ENCODE measurements at places on chromosomes 1 and 21.

DNA sequence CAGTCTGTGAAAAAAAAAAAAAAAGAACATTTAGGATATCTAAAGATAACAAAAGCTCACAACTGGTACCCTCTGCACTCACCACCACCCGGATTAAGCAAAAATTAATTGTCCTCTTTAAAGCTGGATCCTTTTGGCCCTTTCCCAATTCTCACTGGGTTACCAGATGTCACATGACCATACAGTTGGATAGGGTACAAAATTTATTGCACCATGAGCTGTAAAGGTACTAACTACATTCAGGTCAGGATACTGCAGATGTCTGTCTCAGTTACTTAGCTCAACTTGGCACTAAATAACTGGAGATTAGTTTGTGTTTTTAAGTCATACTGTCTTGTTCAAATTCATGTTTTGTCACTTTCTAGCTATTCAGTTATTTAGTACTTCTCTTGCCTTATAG is 96.3 kb downstream of the GPATCH2 start:
- no peaks in the 10 kb centered on the region for H3K27me3 ChIP-seq
- no peak for DNase-seq
- H3K27ac ChIP-seq: no peak overlapping the region
- H3K4me3 ChIP-seq: no peak overlapping the region
- no peaks in the 10 kb centered on the region for H3K36me3 ChIP-seq
- H3K4me1 ChIP-seq: no peaks in the 10 kb centered on the region

DNA sequence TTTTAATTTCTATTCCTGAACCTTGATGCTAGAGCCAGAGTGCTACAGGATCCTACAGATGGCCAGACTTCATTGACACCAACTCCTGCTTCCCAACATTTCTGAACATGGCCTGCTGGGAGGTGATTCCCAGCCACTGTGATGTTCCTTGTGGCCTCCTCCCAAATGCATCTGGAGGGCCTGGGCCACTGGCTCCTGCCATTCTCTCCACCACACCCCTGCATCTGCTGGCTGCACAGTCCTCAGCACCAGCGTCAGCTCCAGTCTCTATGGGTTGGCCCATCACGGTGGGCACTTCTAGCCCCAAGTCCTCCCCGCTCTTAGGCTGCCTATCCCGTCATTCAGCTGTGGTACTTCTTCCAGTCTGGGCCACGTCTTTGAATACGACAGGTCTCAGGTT is 91.2 kb upstream of the CD34 start:
- no peaks in the 10 kb centered on the region for H3K27me3 ChIP-seq
- H3K36me3 ChIP-seq: no peaks in the 10 kb centered on the region
- no peak overlapping the region for H3K27ac ChIP-seq
- no peaks in the 10 kb centered on the region for H3K4me1 ChIP-seq

- no peak for DNase-seq
- no peak overlapping the region for H3K4me3 ChIP-seq
- no peaks in the 10 kb centered on the region for H3K27me3 ChIP-seq
- peaks cover 9% of the 10 kb centered on the region for H3K4me1 ChIP-seq
Observed at GRCh38 chr1:178649582-178650350, 75.3 kb upstream of the RALGPS2 start.

DNA sequence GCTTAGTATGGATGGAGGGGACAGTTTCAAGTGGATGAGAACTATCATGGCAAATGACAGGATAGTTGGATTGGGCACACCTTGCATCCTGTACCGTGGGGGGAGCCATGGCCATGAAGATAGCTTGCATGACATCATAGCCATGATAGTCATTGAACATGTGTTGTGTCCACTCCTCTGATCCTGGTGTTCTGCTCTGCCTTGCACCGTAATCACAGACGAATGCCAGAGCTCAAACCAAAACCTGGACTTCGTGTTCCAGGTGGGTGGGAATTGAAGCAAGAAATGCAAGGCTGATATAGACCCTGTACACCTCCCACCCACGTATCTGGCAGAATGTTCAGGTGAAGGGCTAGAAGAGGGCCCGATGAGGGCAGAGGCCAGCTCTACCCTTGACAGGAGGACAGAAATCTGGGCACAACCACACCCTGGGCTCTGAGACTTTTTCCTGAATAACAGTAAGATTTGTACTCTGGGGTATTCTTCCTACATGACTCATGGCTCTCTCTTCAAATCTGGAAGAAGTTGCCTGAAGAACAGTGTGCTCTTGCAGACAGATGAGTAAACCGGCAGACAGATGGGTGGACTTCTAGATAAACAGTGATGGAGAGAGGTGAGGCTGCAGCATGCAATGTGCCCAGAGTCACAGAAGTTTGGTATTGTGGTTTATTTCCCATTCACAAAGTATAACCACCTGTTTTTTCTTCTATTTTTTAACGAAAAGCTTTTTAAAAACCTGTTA is 45.0 kb downstream of the KCNJ6 start:
- H3K4me1 ChIP-seq: no peaks in the 10 kb centered on the region
- H3K27me3 ChIP-seq: no peaks in the 10 kb centered on the region
- H3K27ac ChIP-seq: no peak overlapping the region
- H3K4me3 ChIP-seq: no peak overlapping the region
- no peak for DNase-seq

GRCh38 chr1:35049116-35049515 is 17.4 kb upstream of the ZMYM6 start:
- no peak for DNase-seq
- no peaks in the 10 kb centered on the region for H3K36me3 ChIP-seq
- no peak overlapping the region for H3K4me3 ChIP-seq

- no peak for DNase-seq
- H3K27me3 ChIP-seq: peaks cover 3% of the 10 kb centered on the region
- H3K36me3 ChIP-seq: no peaks in the 10 kb centered on the region
- no peak overlapping the region for H3K4me3 ChIP-seq
- no peaks in the 10 kb centered on the region for H3K4me1 ChIP-seq
Observed at GRCh38 chr1:212944229-212944901, 6.0 kb upstream of the VASH2 start.

- peaks cover 36% of the 10 kb centered on the region for H3K4me1 ChIP-seq
- DNase-seq: no peak
- H3K27ac ChIP-seq: peak overlapping the region; percentile 8
Observed at GRCh38 chr1:203177470-203178039, 1.9 kb upstream of the MYBPH start.

DNA sequence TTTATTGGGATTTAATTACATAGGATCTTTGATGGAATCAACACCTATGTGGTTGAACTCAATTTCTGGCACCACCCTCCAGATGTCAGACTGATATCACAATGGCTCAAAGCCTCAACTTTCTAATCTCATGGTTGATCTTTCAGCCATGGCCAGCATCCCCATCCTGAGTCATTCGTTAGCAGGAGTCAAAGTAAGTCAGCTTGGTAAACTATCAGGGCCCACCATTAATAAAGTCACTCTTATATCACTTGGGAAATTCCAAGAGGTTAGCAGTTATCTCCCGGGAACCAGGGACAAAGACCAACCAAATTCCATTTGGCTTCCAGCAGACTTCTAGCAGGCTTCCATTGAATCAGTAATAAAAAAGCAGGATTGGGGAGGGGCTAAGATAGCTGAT is 50.7 kb upstream of the TNFSF4 start:
- DNase-seq: no peak
- no peaks in the 10 kb centered on the region for H3K4me1 ChIP-seq
- no peaks in the 10 kb centered on the region for H3K27me3 ChIP-seq
- H3K4me3 ChIP-seq: no peak overlapping the region
- H3K27ac ChIP-seq: peak overlapping the region; percentile 8

DNA sequence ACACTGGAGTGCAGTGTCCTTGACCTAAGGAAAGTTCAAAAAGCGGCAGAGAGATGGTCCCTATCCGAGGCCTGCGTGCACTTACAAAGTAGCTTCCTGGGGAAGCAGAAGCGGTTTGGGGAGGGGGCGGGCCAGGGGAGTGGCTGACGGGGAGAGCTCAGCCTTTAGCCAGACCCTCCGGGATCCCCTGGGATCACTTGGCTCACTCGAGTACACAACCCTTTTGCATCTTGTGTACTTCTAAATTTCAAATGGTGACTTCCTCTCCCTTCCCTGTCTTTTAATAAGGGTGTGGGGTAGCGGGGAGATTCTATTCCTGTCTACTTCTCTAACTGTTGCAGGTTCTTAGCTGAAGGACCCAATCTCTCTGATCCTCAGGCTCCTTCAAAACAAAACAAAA is 18.1 kb upstream of the SNX27 start:
- peaks cover 2% of the 10 kb centered on the region for H3K27me3 ChIP-seq
- no peak for DNase-seq

DNA sequence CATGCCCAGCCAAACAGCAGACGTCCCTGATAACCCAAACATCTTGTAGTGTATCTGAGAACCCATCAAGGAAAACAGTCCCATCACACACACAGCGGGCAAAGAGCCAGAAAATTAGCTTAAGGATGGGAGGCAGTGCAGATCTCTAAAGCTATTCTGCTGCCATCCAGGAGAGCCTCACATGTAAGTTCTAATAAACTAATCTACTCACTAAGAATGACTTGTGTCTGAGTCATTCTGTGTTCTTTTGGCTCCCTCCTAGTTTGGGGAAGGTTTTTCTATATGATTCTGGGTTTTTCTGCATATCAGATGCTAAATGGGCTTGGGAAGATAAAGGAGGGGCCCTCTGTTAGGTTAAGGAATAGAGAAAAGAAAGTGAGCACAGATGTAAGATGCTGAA is 162.8 kb downstream of the HUNK start:
- H3K27me3 ChIP-seq: no peaks in the 10 kb centered on the region
- no peak overlapping the region for H3K27ac ChIP-seq
- no peak for DNase-seq
- no peak overlapping the region for H3K4me3 ChIP-seq
- no peaks in the 10 kb centered on the region for H3K36me3 ChIP-seq

DNA sequence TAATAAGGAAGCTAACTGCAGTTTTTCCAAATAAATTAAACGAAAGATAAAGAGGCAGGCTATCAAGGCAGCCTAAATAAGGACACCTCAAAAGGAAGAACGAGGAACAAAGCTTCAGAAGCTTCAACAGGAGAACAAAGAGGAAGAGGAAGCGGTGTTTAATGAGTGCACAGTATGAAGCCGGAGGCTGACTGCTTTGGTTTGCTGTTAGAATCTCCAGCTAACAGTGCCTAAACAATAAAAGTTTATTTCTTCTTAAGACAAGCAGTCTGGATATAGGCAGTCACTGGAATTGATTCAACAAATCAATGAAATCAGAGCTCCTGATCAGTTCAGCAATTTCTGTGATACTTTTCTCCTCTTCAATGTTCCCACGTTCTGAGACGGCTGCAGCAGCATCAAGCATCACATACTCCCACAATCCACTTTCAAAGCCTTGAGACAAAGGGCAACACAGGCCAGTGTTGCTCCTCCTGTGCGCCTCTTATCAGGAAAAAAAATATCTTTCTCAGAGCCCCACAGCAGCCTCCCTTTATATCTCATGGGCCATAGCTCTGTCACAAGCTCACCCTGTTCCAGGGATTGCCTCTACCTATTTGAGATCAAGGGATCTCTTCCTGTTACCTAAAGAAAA is 365.6 kb upstream of the ST6GALNAC5 start:
- H3K4me3 ChIP-seq: peak overlapping the region; percentile 32
- peaks cover 24% of the 10 kb centered on the region for H3K4me1 ChIP-seq
- H3K27ac ChIP-seq: peak overlapping the region; percentile 87
- H3K36me3 ChIP-seq: no peaks in the 10 kb centered on the region
- H3K27me3 ChIP-seq: no peaks in the 10 kb centered on the region

DNA sequence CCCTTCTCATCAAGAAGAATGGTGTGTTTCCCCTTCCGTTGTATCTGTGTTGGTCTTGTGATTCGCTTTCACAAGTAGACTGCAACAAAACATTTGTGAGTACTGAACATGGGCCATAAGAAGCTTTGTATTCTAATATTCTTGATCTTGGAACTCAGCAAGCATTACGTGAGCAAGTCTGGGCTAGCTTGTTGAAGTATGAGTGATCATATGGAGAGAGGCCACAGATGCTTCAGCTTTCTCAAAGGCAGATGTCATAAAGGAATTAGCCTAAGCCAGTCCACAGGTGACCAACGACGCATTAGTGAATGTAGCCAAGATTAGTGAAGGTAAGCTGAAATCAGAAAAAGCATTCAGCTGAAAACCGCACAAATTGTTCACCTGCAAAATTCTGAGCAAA is 609.6 kb upstream of the NEGR1 start:
- no peaks in the 10 kb centered on the region for H3K27me3 ChIP-seq
- no peak for DNase-seq
- no peak overlapping the region for H3K4me3 ChIP-seq
- no peaks in the 10 kb centered on the region for H3K36me3 ChIP-seq

DNA sequence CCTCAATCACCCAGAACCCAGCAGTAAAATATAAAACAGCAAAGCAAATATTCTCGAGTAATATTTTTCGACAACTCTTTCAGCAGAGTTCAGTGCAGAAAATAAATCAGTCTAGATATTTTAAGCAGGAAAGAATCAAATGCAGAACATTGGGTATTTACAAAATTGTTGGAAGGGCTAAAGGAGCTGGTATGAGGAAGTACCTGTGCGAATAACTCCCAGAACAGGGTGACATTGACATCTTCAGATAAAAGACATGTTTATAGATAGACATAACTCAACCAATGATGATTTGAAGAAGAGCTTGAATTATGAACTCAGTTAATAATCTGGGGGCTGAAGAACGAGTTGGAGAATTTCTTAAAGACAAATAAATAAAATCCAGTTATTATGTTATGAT is 6.4 kb downstream of the AXDND1 start:
- no peaks in the 10 kb centered on the region for H3K4me1 ChIP-seq
- DNase-seq: no peak
- no peak overlapping the region for H3K27ac ChIP-seq
- no peaks in the 10 kb centered on the region for H3K27me3 ChIP-seq
- no peak overlapping the region for H3K4me3 ChIP-seq

DNA sequence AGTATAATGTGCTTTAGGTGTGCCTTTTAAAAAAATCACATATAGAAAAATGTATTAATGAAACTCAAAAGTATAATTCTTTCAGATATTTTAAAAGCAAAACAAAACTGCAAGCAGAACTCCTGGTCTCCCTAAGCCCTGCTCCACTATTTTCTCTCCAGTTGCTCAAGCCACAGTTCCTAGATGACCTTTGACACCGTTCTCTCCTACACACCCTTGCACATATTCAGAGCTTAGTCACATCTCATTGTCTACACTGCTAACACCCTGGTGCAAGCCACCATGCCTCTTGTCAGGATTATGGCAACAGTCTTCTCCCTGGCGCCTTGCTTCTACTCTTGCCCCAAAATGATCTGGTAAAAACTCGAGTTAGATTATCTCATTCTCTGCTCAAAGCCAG is 50.2 kb upstream of the ROR1 start:
- H3K27ac ChIP-seq: no peak overlapping the region
- H3K27me3 ChIP-seq: no peaks in the 10 kb centered on the region
- no peak overlapping the region for H3K4me3 ChIP-seq
- H3K4me1 ChIP-seq: no peaks in the 10 kb centered on the region
- no peaks in the 10 kb centered on the region for H3K36me3 ChIP-seq
